ENCODE measurements at places on chromosomes 1 and 21.

DNA sequence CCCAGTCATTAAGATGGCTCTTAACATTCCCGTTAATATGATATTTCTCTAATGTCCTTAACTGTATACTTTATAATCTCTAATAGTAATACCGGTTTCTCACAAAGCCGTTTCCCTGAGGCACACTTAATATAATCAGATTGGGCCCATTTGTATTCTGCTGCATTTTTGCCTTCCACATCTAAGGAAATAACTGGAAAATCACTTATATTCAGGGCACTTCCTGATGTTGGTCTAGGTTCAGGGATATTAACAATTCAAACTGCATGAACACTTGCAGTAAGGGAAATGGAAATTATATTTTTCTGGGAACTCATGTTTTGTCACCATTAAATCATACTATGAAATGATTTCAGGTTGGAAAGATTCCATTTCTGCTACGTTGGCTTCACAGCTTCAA is 119.8 kb downstream of the TPR start:
- DNase-seq: no peak

DNA sequence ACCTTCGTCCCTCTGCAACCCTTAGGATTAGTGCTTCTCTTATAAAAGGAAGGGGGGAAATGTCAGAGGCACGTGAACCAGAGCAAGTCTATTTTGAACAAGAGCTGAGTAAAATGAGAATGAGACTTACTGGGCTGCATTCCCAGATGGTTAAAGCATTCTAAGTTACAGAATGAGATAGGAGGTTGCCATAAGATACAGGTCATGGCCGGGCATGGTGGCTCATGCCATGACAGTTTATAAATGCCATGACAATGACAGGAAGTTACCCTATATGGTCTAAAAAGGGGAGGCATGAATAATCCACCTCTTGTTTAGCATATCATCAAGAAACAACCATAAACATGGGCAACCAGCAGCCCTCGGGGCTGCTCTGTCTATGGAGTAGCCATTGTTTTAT is 2.5 kb upstream of the AQP10 start:
- no peak for DNase-seq

GRCh38 chr1:110134050-110134595 is 16.2 kb upstream of the SLC6A17 start:
- DNase-seq: no peak

DNA sequence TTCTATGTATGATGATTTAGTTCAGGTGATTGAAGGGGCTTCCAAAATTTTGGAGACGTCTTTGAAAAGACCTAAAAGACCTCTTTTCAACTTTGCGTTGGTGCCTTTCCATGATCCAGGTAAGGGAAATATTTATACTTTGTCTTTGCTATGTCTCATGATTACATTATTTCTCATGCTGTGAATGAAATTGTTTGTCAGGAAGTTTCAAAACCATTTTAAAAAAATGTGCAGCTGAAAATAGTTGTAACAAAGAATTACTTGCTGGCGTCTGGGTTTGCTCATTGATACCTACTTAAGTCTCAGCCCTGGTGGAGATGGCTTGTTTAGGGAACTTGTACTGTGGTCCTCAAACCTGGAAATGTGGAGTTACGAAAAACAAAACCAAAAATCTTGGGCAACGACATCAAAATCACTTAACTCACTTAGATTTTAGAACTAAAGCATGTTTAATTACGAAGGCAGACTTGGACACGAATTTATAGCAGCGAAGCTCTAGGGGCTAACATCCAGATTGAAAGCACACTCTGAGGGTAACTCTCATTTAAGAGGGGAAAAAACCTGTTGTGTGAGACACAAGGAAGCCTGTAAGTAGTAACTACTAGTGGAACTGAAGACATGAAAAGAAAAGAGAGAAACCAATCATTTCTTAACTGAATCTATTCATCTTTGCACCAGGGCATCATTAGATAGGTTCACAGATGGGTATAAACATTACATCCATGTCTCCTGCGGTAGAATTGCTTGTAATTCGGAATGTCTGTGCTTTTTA is 924 bp downstream of the HMCN1 start:
- DNase-seq: no peak

DNA sequence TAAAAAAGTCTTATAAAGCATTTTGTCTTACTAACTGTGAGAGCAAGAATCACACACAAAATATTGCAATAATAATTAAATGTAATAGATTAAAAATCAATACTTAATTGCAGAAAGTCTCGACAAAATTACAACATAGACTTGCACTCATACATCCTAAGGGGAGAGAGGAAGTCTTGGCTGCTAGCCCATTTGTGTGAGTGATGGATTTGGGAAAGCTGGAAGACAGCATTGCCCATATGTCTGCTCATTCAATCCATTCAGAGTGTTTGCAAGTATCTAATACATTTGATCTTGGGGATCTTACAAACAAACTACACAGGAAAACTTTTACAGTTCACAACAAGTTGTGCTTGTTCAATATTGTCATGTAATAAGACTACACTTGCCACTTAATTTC is 140.5 kb downstream of the COL11A1 start:
- no peak for DNase-seq

DNA sequence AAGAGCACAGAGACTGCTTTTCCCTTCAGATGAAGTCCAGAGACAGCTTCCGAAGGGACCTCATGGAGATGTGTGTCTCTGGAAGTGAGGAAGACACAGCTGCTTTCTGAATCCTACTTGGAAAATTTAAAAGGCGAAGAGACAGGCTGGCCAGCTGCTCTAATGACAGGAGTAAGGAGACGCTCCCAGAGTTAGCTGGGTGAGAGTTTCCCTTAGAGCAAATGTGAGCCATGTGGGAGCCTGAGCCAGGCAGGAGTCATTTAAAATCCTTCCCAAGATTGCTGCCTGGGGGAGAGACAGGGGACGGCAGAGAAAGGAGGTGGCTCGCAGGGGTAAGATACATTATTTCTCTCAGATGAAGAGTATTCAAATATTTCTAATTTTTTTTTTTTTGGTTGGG is 53.1 kb downstream of the ZNF326 start:
- DNase-seq: no peak

- DNase-seq: no peak
Observed at GRCh38 chr1:204087893-204088528, 15.1 kb downstream of the SOX13 start.

- DNase-seq: no peak
Observed at GRCh38 chr1:14666962-14667650, 68.6 kb downstream of the KAZN start.

- no peak for DNase-seq
Observed at GRCh38 chr1:221633841-221634409, 108.0 kb downstream of the DUSP10 start.

DNA sequence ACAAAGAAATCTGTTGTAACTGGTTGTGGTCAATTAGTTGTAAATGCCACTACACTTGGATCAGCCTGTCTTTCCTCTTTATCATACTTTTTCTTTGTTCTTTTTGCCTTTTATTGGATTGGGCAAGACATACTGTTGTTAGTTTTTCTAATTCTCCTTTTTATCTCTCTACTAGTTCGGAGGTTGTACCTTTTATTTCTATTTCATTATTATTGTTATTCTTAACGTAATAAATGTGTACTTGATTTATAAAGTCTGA is 59.2 kb downstream of the IVNS1ABP start:
- DNase-seq: no peak

GRCh38 chr1:39691383-39692151 is at the start of gene HPCAL4:
Gene HPCAL4, minus strand, starts transcription at chr1:39691433. Its CDS starts 6,830 bp downstream, at chr1:39684603.
- peak; percentile 86 for DNase-seq

DNA sequence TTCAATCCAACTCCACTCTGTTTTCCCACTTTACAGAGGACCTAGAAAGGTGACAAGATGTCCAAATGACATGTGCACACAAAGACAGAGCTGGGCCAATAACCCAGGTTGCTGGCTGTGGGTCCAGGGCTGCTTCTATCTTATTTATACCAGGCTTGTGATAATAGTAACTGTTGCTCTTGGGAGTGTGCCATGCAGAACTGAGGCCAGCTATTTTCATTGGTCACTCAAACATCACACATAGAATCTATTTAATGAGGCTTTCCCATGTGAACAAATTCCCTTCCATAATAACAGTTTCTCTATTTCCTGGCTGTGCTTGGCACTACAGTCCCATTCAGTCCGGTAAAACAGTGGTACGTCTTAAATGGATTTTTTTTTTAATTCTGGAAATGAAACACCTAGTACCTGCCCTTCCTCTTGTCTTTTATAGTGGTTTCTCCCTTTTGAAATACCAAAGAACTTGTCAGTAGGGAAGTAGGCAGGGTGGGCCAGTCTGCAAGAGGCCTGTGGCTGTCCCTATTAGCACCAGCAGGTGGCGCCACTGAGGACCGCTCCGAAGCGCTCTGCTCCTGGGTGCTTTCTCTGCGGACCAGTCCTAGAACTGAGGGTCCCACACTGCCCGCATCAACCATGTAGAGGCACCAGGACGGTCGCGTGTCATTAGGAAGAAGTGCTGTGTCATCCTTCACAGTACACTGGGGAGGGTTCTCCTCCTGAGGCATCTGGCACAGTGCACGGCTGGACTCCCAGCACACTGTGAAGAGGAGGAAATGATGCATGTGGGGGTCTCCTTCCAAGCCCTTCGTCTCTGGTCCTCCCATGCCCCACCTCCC is 52.1 kb downstream of the GPR161 start:
- DNase-seq: peak; percentile 19

All from stimulated activated CD8-positive, alpha-beta memory T cell treated with anti-CD3 and anti-CD28 coated beads, Interleukin-4, amount 100 ng/mL, for 1 hour (primary cell).